ENCODE measurements at places on chromosomes 16 and 17.

DNA sequence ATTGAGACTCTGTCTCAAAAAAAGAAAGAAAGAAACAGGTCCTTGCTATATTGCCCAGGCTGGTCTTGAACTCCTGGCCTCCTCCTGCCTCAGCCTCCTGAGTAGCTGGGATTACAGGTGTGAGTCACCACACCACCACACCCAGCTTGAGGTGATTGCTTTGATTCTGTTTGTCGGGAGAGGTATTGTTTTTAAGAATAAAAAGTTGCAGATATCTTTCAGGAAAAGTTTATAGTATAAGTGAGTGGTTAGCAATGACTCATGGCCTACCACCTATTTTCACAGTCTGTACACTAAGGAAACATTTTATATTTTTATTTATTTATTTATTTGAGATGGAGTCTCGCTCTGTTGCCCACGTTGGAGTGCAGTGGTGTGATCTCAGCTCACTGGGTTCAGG is 45.0 kb downstream of the RHOT1 start:
- no peak for DNase-seq

DNA sequence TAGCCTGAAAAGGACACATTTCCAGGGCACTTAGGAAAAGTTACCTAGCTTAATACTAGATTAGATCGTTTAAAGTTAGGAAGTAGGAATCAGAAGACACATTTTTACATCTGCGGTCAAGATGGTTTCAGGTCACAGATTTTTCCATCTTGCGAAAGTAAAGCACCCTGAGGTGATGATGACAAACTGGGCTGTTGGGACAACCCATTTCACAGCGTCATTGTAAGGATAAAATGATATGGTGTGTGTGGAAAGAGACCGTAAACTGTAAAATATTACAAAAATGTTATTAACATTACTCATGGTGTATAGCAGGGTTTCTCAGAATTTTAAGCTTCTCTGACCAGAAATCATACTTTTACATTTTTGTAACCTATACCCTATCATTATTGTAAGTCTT is 10.1 kb upstream of the MAP2K6 start:
- no peak for DNase-seq

DNA sequence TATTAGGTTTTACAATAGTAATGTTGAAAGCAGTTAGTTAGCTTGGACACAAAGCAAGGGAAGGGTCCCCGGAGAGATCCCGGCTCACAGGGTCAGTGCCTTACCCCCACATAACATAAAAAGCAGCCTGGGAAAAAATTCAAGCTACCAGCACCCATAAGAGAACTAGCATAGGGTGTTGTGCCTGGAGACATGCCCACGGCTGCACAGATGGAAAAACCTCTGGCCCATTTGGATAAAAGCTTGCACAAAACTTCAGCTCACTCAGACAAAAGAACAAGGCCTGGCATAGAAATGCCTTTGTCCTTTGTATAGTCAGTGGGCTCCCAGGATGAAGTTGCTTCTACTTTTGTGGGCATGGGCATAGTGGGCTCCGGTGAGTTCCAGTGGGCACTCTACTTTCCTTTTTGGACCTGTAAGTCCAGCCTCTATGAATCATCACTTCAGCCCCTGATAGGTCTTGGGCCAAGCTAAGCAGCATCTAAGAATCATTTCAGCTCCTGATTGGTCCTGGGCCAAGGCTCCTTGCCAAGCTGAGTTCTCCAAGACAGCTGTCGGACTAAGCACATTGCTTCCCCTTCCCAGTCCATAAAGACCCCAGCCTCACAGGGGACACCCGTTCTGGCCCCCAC is 1.3 kb upstream of the RDM1 start:
- DNase-seq = no peak

DNA sequence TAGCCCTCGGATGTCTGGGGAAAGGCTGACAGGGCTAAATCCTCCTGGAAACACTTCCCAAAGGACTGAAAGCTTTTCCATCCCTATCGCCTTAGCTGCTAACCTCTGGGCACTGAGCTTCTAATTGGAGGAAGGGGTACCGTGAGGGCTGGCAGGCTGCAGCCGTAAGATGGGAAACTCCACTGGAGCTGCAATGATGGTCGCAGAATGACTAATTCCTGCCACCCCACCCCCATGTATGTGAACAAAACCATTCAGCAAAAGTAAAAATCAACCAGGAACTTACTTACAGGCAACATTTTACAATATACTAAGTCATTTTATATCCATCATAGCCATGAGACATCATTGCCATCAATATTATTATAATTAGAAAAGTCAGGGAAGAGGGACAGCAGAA is 133.3 kb downstream of the ABCC12 start:
- DNase-seq = no peak

DNA sequence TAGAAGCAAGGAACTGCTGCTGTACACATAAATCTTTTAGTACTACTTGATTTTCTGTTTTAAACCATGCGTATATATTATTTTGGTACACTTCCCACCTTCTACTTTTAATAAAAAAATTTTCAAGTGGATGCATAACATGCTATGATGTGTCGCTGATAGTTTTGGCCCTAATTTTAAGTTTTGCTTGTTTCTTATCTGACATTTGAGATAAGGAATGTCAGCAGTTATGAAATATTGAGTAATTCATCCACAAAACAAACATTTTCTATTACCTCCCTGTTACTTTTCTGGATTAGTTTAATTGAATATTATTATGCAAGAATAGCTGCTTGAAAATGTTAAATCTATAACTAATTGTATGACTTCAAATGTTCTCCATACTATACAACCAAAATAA is 35.8 kb downstream of the N4BP1 start:
- DNase-seq = no peak

DNA sequence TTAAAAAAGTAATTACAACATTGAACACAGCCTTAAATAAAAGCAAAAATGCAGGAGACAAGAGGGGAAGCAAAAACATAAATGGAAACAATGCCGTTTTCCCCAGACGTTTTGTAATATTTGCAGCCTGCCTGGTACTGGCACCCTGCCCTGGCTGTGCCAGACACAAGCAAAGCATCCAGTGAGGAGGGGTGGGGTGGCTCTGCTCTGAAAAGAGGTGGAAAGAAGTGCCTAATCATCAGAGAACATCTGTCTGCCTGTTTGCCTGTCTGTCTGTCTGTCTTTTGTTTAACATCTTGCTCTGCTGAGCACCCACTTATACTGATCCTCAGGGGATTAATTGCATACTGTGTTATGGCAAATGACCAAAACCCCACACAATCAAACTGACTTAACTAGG is 62.7 kb downstream of the C16orf82 start:
- DNase-seq = no peak

DNA sequence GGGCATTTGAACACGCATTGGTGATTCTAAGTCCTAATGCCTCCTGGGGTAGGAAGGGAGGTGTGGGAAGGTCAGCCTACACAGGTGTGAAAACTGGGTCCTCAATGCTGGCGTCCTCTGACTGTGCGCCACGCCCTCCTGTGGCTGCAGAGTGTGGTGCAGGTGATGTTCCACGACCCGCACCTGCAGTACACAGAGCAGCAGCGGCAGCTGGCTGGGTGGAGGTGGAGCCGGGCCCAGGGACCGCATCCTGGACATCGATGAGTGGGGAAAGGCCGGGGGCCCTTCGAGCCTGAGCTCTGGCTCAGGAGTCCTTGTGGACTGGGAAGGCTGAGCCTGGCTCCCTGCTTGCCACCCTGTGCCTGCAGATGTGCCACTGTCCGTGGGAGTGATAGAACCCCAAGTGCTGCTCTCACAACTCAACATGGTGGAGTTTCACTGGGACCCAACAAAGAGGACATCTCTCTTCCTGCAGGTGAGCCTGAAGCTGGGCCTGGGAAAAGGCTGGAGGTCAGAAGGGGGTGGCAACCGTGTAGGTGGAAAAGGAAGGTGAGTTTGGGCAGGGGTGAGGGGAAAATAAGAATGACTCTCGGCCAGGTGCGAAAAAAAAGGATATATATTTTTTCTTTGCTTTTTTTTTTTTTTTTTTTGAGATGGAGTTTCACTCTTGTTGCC is 14.0 kb upstream of the STAC2 start:
- DNase-seq = peak; percentile 98

DNA sequence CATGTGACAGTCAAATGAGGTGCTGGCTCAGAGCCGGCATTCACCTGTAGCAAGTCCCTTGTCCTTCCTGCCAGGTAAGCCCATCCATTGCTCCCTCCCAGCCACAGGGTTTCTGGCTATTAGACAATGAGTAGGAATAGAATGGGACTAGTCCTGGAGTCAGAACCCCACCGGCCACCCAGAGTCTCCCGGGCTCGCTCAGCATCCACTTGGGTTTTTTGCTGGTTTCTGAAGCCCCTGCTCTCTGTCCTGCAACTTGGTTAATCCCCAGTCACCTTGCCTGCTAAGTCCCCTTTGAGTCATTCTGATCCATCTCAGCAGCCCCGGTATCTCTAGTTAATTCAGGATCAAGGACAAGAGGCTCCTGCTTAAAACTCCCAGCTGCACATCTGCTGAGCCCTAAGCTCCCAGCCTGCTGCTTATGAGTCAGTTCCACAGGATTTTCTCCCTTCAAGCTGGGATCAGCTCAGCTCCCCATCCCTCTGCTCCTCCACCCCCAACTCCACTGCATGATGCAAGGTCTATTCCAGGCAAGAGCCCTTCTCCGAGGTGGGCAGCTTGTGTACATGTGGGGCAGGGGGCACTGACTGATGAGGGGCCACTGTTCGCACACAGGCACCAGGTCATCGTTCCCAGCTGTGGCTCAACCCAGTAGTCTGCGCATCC is 19.9 kb upstream of the MRPS23 start:
- no peak for DNase-seq

DNA sequence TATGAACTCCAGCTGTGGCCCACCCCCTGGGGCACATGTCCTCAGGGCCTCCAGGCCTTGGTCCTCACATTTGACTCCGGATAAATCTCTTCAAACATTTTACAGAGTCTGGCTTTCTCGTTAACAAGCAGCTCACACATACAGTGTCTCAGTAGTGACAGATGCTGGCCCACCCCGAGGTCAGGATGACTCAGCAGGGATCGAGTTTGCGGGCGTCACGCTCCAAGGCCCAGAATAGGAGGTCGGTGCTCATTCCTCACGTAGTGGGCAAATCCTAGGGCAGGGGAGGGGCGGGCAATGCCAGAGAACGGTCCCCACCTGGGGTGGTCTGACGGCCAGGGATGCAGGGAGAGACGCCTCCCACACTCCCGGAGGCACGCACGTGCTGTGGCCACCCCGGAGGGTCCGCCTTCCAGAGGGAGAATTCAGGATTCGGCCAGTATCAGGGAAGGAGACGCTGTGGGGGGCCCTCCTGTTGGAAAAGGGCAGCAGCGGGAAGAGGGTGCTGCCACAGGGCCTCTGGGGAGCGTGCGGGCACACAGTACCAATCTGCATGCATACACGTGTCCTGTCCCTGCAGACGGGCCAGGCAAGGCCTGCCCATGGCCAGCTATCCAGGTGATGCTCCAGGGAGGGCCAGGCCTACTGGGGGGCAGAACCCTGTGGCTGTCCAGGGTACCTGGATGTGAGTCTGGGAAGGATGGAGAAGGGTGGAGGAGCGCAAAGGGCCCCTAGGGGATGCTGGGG is 8.6 kb downstream of the SLC7A5 start:
- DNase-seq = no peak

GRCh38 chr17:44902135-44902760 is 3.0 kb upstream of the EFTUD2 start:
- DNase-seq = no peak

GRCh38 chr17:42585353-42585752 is 7.8 kb upstream of the PSMC3IP start:
- DNase-seq = no peak

DNA sequence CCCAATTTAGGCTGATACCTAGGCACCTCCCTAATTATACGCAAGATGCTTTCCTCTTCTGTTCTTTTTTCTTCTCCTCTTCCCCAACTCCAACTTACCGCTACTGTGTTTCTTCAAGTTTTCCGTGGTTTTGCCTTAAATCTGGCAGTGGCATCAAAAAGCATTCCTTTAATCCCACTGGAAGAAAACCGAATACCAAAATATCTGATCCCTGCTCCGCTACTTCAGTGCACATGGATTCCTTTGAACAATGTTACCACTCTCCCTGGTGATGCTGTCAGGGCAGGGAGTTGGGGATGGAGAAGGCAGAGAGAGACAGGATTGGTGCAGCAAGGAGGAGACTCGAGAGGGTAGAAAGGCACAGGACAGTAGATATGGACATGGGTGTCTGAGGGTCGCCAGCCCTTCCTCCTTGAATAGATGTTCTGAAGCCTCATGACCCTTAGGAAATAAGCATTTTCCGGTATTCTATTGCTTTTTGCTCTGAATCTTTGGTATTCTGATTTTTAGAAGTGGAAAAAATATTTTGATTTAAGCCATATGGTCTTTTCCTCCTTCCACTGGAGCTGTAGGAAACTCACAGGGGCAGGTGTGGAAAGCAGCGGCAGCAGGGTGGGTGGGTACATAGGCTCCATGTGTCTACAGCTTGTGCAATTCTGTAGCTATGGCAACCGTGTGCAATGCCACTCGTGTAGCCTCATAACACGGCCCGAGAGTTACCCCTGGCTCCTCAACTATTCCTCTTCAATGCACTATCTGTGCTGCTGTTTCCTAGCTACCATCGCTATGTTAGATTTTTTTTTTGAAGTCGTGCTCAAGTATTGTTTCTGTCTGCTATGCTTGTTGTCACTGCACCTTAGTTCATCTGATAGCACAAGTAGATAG is 32.3 kb upstream of the TANC2 start:
- no peak for DNase-seq

DNA sequence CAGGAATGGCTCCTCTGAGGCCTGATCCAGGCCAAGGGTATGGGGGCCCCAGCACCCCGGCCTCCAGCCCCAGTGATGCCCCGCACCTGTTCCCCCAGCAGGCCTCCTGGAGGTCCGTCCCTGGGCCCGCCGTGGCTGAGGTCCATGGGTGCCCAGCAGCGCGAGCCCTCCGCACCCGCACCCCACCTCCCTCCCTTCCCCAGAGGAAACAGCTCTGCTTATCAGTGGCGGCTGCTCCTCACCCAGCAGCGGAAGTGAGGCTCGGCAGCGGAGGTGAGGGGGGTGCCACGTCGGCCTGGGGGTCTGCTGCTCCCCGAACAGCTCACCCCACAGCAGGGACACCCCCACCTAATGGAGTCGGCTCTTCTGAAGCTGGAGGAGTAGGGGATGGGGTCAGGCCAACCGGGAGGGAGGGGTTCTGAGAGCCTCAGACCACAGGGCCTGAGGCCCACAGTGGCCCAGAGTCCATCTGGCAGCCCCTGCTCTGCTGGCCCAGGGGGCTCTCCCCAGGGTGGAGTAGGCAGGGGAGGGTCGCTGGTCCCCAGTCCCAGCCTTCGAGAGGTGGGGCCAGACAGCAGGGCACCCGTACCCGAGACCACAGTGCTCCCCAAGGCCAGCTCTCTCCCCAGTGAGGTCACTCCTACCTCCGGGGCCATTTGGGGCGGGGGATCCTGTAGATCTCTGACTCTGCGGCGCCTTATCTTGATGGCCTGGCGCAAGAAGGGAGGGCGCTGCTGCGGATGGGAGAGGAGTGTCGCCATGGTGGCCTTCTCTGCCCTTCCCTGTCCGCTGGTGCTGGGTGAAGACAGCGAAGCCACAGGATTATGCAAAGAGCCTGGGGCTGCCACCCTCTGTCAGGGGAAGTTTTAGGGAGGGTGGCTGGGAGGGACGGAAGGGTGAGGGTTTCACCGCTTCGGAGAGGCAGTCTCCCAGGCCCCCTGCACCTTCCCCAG is at the start of gene UNC13D:
Gene UNC13D (minus strand): TSS at position 828 of the 953 bp plus-strand sequence. CDS start 67 bp downstream, at position 761.
- DNase-seq = no peak

- no peak for DNase-seq
These were observed 88.0 kb downstream of the RAB11FIP4 start for GRCh38 chr17:31479524-31479923.

All from endodermal cell (in vitro differentiated cells).